ENCODE measurements at places on chromosomes 6 and 20.

GRCh38 chr6:149852180-149852579 lies 12.0 kb downstream of the LRP11 start:
- peaks cover 28% of the 10 kb centered on the region for H3K4me1 ChIP-seq
- peaks cover 2% of the 10 kb centered on the region for H3K27me3 ChIP-seq
- peaks cover 2% of the 10 kb centered on the region for H3K36me3 ChIP-seq
- H3K4me3 ChIP-seq: peak overlapping the region; percentile 67
- DNase-seq: peak; percentile 16

- no peaks in the 10 kb centered on the region for H3K27me3 ChIP-seq
- no peak for DNase-seq
- no peak overlapping the region for H3K4me3 ChIP-seq
- H3K4me1 ChIP-seq: peaks cover 5% of the 10 kb centered on the region
- H3K27ac ChIP-seq: no peak overlapping the region
- no peaks in the 10 kb centered on the region for H3K36me3 ChIP-seq
Observed at GRCh38 chr6:156161471-156161870, 615.7 kb upstream of the ARID1B start.

DNA sequence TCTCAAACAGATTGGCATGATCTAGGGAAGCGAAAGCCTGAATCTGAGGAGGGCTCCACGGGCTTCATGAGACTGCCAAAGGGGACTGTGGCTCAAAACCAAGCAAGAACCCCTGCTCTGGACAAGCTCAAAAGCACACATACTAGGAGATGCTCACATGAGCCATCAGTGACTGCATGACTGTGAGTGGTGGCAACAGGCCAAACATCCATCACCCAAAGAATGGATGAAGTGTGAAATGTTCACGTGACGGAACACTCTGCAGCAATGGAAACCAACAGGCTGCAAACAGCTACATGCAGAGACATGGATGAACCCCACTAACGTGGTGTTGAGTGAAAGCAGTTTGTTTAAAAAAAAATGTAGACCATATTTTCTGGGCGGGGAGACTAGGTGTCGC lies 136.3 kb downstream of the PREX1 start:
- no peak for DNase-seq
- H3K4me3 ChIP-seq: no peak overlapping the region
- peaks cover 31% of the 10 kb centered on the region for H3K36me3 ChIP-seq
- H3K27me3 ChIP-seq: no peaks in the 10 kb centered on the region

- peaks cover 26% of the 10 kb centered on the region for H3K4me1 ChIP-seq
- H3K36me3 ChIP-seq: peaks cover 2% of the 10 kb centered on the region
- H3K27ac ChIP-seq: peak overlapping the region; percentile 98
- peak overlapping the region; percentile 85 for H3K4me3 ChIP-seq
- peaks cover 2% of the 10 kb centered on the region for H3K27me3 ChIP-seq
- DNase-seq: peak; percentile 47
Observed at GRCh38 chr6:27753668-27754407, 158.4 kb downstream of the OR2B2 start.

DNA sequence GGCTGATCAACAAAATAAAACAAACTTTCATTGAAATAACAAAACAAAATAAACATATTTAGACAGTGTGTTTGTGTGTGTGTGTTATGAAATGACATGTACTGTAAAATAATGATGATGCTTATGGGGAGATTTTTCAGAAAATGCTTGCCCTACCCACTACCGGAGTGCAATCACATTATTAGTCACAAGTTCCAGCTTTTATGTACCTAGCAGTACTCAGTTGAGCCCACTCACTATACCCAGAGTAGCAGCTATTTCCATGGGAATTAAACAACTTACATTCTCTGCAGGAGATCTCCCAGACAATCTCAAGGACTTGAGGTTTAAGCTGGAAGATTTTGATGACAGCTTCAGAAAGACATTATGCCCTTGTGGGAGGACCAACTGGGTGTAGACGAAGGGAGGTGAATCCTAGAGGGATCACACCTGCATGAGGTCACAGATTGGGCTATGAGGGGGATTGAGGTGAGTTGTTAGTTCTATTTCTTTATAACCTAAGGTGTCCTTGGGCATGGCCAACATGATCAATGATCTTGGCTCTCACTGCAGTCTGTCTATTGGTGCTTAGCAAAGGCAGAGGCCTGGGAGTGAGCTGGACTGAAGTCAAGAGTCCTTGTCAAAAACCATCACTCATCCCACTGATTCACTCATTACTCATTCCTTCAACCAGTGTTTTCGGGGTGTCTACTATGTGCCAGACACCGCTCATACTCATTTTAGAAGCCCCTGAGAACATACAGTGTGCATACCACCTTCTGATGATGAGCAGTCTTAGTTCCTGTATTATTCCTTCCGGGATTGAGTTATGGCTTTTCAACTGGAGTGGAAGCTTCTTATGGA lies 6.7 kb upstream of the CLIC5 start:
- peaks cover 4% of the 10 kb centered on the region for H3K27me3 ChIP-seq
- H3K4me1 ChIP-seq: peaks cover 2% of the 10 kb centered on the region
- no peak for DNase-seq
- no peaks in the 10 kb centered on the region for H3K36me3 ChIP-seq
- H3K4me3 ChIP-seq: no peak overlapping the region

DNA sequence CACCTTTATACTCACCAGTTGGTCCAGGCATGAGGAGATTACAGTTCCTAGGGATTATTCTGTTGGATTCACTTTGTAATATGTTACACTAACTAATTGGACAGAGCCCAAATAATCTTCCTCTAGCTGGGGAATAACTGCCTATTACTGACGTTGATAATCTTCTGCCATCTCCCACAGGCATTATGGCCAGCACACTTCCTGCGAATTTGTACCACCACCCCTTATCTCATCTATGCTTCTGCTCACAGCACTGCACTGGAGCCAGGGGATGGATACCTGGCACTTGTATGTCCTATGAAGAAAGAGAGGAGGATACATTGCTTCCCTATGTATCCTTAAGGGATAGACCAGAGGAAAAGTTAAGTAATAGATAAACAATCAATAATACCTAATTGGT lies 494.8 kb upstream of the MAN1A1 start:
- H3K36me3 ChIP-seq: no peaks in the 10 kb centered on the region
- no peak overlapping the region for H3K27ac ChIP-seq
- H3K4me1 ChIP-seq: no peaks in the 10 kb centered on the region
- no peak overlapping the region for H3K4me3 ChIP-seq
- peaks cover 3% of the 10 kb centered on the region for H3K27me3 ChIP-seq

- no peaks in the 10 kb centered on the region for H3K36me3 ChIP-seq
- no peak overlapping the region for H3K4me3 ChIP-seq
- H3K27ac ChIP-seq: no peak overlapping the region
- H3K4me1 ChIP-seq: peaks cover 6% of the 10 kb centered on the region
- H3K27me3 ChIP-seq: peaks cover 26% of the 10 kb centered on the region
- DNase-seq: no peak
Observed at GRCh38 chr6:30979690-30980089, 3.8 kb upstream of the MUC21 start.

GRCh38 chr6:157558049-157558448 lies 177.1 kb downstream of the ZDHHC14 start:
- DNase-seq: no peak
- peaks cover 56% of the 10 kb centered on the region for H3K4me1 ChIP-seq
- no peaks in the 10 kb centered on the region for H3K36me3 ChIP-seq
- no peak overlapping the region for H3K4me3 ChIP-seq
- peak overlapping the region; percentile 86 for H3K27ac ChIP-seq

DNA sequence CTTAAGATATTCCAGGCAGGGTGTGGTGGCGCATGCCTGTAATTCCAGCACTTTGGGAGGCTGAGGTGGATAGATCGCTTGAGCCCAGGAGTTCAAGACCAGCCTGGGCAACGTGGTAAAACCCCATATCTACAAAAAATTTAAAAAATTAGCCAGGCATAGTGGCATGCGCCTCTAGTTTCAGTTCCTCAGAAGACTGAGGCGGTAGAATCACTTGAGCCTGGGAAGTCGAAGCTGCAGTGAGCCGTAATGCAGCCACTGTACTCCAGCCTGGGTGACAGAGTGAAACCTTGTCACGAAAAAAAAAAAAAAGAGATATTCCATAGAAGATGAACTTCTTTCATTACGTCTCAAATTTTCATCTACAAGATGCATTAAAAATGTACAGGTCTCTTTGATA lies 46.7 kb upstream of the ISM1 start:
- no peak overlapping the region for H3K27ac ChIP-seq
- no peaks in the 10 kb centered on the region for H3K36me3 ChIP-seq
- peaks cover 8% of the 10 kb centered on the region for H3K27me3 ChIP-seq

DNA sequence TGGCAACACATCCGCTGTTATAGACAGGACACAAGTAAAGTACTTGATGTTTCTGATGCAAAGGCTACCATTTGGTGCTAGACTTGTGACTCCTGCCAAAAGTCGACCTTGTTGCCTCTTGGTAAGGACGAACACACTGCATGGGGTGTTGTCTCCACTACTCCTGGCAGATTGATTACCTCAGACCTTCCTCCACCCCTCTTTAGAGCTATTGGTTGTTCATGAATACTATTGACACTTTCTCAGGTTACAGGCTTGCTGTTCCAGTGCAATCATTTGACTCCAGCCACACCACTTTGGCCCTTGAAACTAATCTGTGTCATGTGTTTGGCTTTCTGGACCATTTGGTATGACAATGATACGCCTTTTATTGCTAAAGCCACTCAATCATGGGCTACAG lies 62.3 kb downstream of the TRMT11 start:
- H3K4me3 ChIP-seq: no peak overlapping the region
- peaks cover 36% of the 10 kb centered on the region for H3K36me3 ChIP-seq
- H3K27me3 ChIP-seq: no peaks in the 10 kb centered on the region
- DNase-seq: no peak
- H3K4me1 ChIP-seq: no peaks in the 10 kb centered on the region

DNA sequence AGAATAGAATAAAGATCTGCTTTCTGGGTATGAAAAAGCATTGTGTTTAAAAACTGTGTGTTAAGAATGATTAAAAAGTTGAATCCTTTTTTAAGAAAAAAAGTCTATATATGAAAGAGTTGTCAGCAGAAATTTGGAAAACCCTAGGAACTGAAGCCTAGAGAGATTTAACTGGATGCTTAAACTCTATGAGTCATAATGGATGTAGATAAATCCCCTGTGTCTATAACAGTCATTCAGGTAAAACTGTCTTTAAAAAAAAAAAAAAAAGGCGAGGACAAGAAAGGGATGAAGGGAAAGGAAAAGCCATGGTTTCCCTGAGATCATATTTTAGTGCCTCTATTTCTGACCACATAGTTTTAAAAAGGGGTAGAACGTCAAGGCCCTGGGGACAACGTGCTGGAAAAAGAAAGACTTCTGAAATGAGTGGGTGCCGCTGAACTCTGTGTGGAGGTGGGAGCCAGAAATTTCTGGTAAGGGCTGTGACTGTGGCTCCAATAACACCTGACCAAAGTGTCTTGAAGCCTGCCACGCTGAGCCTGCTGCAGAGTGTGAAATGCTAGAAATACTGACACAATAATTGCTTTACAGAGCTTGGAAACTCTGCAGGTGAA lies 302.6 kb upstream of the ARID1B start:
- H3K4me1 ChIP-seq: peaks cover 2% of the 10 kb centered on the region
- H3K27ac ChIP-seq: no peak overlapping the region
- H3K36me3 ChIP-seq: no peaks in the 10 kb centered on the region
- no peak for DNase-seq

GRCh38 chr6:30350524-30350923 lies 5.6 kb downstream of the RPP21 start:
- H3K27me3 ChIP-seq: peaks cover 3% of the 10 kb centered on the region
- peaks cover 8% of the 10 kb centered on the region for H3K36me3 ChIP-seq
- no peak overlapping the region for H3K27ac ChIP-seq
- DNase-seq: no peak

DNA sequence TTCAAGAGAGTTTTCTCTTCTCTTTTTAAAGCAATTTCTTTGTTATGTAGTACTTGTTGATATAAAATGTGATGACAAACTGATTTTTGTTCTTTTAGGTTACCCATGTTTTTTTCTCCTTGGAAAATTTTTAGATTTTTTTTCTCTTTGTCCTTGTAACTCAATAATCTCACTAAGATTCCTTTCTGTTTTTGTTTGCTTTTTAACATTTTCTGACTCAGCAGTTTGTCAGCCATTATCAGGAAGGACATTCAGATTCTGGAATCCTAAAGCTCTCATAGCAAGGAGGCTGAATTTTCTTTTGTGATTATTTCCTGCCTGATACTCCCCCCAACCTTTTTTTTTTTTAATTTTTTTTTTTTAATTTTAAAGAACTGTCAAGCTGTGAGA lies 75.2 kb upstream of the CITED2 start:
- no peaks in the 10 kb centered on the region for H3K27me3 ChIP-seq
- DNase-seq: no peak
- H3K27ac ChIP-seq: no peak overlapping the region

DNA sequence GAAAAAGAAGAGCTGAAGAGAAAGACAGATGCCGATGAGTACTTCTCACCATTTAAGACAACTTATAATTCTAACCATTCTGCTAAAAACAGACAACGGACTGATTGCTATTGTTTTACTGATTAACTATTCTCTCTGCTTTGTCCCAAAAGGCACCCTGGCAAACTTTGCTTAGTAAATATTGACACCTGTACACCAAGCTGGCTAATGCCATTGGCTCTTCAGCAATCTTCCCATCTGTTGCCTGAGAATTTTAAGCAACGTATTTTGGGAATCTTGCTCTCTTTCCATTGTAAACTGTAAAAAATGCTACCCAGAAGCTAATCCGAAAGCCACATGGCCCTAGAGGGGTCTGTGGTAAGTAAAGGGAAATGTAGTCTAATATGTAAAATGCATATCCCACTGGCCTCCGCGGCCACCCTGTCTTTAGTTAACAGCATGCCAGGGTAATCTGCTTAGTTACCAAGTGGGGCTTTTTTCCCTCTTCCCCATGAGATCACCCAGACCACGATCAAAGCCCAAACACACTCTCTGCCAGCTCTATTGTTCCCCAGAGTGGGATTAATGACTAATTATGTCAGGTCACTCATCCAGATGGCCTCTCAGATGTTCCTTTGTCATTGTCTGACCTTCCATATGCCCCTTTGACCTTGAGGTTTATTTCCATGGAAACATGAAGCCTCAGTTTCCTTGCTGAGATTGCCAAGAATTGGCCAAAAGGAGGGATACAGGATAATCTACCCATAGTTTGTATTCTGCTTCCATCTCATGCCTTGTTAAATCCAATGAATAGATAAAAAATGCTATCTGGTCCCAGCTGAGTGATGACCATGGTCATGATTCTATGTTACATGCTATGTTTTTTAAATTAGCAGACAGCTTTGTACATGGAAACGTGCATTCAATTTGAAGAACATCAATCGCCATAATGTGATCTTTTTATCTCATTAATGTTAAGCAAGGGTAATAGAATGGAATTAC lies 216.4 kb upstream of the MCHR2 start:
- H3K4me1 ChIP-seq: no peaks in the 10 kb centered on the region
- no peak overlapping the region for H3K4me3 ChIP-seq
- no peak overlapping the region for H3K27ac ChIP-seq
- no peak for DNase-seq
- no peaks in the 10 kb centered on the region for H3K36me3 ChIP-seq

DNA sequence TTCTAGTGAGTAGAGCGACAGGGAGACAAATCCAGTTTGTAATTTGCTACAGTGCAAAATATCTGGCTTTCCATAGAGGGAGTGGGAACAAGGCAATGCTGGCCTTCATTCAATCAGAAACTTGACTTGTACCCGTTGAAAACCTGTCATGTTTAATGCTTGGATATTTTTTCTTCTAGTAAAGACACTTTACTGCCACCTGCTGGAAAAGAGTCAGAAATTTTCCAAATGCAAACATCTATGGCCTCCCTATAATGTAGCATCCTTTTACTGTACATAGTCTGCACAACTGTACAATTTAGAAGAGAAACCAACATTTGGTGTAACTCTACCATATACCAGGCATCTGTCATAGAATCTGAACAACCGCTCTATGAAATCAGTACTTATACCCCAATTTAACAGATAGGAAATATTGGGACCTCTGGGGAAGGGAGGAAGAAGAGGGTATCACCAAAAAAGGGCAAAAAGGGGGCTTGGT lies 16.7 kb upstream of the TBC1D20 start:
- H3K36me3 ChIP-seq: peaks cover 12% of the 10 kb centered on the region
- H3K4me3 ChIP-seq: no peak overlapping the region
- peaks cover 3% of the 10 kb centered on the region for H3K4me1 ChIP-seq
- DNase-seq: peak; percentile 59
- H3K27me3 ChIP-seq: no peaks in the 10 kb centered on the region
